Cerebellar nuclear complex (tissue), 1 donor: ENCODE measurements at places on chromosomes 3 and 15.

DNA sequence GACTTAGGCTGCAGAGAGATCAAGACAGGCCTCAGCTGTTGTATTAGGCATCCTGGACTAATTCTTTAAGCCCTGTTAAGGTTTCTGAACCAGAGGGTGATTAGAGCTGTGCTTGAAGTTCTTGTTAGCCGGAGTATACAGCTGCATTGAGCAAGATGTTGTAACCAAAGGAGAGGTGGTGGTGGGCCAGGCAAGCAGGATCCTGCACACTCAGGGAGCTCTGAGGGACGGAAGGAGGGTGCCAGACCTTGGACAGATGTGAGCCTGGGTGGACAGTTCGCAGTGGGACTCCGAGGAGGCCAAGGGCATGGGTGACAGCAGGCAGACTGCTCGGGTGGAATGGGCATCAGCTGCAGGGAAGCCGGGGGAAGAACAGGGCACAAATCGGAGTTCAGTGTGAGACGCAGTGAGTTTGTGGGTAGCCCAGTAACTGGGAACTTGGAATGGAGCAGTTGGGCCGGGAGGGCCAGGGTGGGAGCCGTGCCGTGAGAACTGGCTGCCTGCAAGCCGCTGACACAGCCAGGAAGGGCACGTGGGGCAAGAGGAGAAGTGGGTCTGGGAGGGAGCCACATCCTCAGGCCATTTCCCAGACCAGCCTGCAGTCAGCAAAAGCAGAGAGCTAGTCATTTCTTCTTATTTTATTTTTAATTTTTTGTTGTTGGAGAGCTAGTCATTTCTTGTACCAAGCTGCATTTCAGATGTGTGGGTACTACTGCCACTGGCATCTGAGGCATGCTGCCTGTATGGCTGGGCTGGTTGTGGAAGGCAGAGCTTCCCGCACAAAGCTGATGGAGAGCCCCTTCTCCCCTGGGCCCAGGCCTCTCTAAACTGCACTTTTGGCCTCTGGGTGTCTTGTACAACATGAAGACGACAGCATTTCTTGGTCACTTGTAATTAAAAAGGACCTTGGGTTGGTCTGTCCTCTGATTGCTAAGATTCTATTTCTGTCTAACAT is 61.0 kb downstream of the PGPEP1L start:
- DNase-seq = no peak

DNA sequence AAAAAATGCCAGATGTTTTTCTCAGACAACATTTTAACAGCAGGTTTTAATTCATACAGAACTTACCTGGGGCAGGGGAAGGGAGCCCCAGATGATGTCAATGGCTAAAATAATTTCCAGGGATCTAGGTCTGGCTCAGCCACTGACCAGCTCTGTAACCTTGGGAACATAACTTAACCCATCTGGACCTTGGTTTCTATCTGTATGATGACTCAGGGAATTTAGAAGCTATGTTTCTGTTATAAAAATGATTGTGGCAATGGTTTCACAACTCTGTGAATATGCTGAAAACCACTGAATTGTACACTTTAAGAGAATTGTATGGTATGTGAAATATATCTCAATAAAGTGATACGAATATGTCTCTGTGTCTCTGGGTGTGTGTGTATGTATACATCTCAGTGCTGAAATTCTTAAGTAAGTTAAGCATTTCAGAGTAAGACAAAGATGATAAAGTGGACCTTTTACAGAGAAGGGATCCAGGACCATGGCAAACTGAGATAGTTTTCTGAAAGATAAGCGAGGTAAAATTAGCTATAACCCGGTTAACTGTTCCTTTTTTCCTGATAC is 2.9 kb downstream of the SH3GL3 start:
- no peak for DNase-seq

DNA sequence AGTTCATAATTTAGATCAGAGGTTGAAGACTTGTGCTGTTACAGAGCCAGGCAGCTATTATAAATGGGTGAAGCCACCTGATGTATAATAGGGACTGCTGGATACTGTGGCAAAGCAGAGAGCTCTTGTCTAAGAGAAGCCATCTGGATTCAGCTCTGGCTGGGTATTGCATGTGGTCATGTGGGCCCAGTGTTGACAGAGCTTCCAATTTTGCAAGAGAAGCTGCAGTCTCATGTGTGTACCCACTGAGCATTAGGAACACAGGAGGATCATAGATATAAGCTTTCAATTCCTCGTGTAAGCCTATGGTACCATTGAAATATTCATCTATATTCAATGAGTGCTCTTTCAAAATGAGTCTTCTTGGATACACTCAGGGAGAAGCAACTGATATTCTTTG is 303.9 kb upstream of the SLCO3A1 start:
- DNase-seq = no peak

GRCh38 chr3:160134454-160134853 is 90.8 kb upstream of the C3orf80 start:
- DNase-seq = no peak

- DNase-seq = no peak
These were observed 6.0 kb downstream of the SETD5 start for GRCh38 chr3:9403463-9403862.

DNA sequence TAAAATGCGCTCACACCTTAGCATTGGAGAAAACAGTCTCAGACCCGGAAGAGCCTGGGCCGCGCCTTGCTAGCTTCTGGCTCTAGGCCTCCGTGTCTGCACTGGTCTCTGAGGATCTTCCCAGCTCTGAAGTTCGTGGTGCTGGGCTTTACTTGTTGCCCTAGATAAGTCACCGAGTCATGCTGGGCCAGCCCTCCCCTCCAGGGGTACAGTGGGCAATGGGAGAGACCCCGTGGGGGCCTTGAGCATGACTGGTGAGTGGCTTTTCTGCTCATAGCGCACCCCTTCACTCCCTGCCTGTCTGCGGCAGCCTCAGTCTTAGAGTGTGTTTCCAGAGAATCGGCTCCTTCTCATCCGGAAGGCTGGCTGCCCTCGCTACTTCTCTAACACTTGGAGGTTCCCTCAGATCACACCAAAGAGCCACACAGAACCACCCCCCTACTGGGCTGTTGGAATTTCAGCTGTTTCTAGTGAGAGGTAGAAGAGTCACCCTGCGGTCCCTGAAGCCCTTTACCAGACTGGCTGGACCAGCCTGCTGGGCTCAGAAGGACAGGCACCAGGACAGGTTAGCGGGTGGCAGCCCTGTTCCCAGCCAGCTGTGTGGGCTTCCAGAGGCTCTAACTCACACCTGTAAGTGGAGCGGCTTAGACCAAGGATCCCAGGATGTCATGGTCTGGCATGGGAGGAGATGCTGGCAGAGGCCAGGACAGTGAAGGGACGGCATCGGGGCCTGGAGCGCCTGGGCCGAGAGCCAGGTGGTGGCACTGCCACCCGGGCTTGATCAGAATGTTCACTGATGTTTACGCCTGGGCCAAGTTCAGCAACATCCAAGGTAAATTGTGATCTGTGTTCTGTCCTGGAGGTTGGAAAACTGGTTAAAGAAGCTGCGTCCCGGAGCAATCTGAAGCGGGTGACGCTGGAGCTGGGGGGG is 17.9 kb downstream of the ALDH1A3 start:
- no peak for DNase-seq
